Immature natural killer cell (primary cell): ENCODE measurements at places on chromosomes 3 and 15. TPM values are rescaled to one million over a fixed set of nuclear protein-coding genes. Genes with fewer than 3 reads are reported as not detected.
A peak's percentile ranks its signal among the peaks of the same experiment; 100 is the strongest.

ITIH1 gene
- not detected for polyA plus RNA-seq

CD96 gene
- polyA plus RNA-seq = 217 TPM

PIF1 gene
- polyA plus RNA-seq = 2.1 TPM

TIGIT gene
- polyA plus RNA-seq = 58.7 TPM

NR2E3 gene
- not detected for polyA plus RNA-seq

FAM227B gene
- 10.2 TPM for polyA plus RNA-seq

LIPH gene
- polyA plus RNA-seq = 0.45 TPM

MESP2 gene
- polyA plus RNA-seq = not detected

RPUSD3 gene
- polyA plus RNA-seq = 153 TPM

COLQ gene
- polyA plus RNA-seq = 18.8 TPM

GOLGA6L4 gene
- polyA plus RNA-seq = not detected

FRMD4B gene
- polyA plus RNA-seq = 16.1 TPM

FANCD2OS gene
- not detected for polyA plus RNA-seq

GRCh38 chr3:191500892-191501291 lies 39.9 kb downstream of the PYDC2 start:
- H3K4me1 ChIP-seq = no peaks in the 10 kb centered on the region
- DNase-seq = no peak
- H3K27ac ChIP-seq = no peak overlapping the region
- H3K36me3 ChIP-seq = no peaks in the 10 kb centered on the region
- H3K27me3 ChIP-seq = no peaks in the 10 kb centered on the region
- H3K4me3 ChIP-seq = no peak overlapping the region

GRCh38 chr3:124174910-124175874 lies 183.3 kb upstream of the ROPN1 start:
- no peaks in the 10 kb centered on the region for H3K27me3 ChIP-seq
- no peak overlapping the region for H3K27ac ChIP-seq
- H3K4me3 ChIP-seq = no peak overlapping the region
- DNase-seq = no peak
- no peaks in the 10 kb centered on the region for H3K36me3 ChIP-seq
- H3K4me1 ChIP-seq = no peaks in the 10 kb centered on the region

DNA sequence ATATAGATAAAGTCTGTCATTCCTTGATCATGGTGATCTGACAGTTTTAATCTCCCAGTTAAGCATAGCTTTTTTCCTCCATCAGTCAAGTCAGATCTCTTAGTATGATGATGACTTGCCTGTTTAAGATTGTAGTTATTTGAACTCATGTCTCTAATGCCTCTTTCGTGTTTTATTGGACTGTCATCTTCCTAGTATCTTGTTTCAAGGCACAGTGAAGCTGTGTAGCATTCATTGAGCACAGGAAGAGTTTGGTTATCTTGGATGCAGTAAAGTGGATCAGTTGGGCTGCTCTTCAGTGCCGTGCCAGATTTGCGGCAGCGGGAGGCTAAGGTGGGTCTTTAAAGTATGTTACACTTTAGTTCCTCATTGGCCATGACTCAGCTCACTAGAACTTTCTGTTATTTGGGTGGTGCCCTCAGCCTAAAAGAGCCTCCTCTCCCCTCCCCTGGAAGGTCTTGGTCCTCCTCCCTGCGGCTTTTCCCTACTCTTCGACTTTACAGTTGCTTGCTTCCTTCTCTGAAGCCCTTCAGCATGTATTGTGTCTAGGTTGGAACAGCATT lies 45.7 kb upstream of the SKOR1 start:
- H3K4me1 ChIP-seq = peaks cover 27% of the 10 kb centered on the region
- H3K36me3 ChIP-seq = peaks cover 15% of the 10 kb centered on the region
- H3K4me3 ChIP-seq = no peak overlapping the region
- no peak overlapping the region for H3K27ac ChIP-seq

DNA sequence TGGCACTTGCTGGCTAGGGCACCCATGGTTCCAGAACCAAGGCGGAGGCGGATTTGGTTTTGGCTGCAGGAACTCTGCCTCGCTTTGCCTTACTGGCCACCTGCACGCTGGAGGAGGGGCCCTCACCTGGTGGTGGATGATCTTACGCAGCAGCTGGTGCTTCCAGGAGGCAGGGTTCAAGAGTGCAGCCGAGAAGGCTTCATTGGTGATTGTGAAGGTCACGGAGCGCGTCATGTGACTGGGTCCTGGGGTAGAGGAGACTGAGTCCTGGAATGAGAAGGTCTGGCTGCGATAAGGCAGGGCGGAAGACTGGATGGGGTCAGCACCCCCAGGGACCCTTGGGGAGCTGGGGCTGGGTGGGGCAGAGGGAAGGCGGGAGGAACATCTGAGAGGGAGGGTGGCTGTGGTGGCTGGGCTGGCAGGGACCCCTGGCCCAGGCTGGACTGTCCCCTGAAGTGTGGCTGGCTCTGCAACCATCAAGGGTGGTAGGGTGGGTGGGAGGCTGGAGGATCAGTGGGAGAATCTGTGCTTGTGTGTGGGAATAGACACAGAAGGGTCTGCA lies 25.8 kb upstream of the GOLGA6C start:
- no peak overlapping the region for H3K4me3 ChIP-seq
- no peaks in the 10 kb centered on the region for H3K36me3 ChIP-seq
- no peaks in the 10 kb centered on the region for H3K4me1 ChIP-seq

DNA sequence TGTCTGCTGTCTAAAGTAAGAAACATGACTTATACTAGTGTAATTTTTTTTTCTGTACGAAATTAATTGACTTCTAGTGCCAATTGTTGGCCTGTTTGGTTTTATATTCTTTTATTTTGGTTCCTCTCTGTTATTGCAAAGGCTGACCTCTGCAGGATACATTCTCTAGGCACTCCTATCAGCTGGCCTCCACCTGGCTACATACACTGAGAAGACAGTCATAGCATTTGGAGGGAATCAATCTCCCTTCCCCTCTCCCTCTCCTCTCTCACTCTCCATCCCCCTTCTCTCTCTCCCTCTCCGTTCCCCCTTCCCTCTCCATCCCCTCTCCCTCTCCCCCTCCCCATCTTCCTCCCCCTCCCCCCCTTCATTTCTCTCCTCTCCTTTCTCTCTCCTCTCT lies 116.7 kb downstream of the MCTP2 start:
- H3K4me3 ChIP-seq = no peak overlapping the region
- H3K27ac ChIP-seq = no peak overlapping the region
- peaks cover 29% of the 10 kb centered on the region for H3K4me1 ChIP-seq
- H3K36me3 ChIP-seq = peaks cover 28% of the 10 kb centered on the region
- peaks cover 6% of the 10 kb centered on the region for H3K27me3 ChIP-seq
- DNase-seq = no peak

DNA sequence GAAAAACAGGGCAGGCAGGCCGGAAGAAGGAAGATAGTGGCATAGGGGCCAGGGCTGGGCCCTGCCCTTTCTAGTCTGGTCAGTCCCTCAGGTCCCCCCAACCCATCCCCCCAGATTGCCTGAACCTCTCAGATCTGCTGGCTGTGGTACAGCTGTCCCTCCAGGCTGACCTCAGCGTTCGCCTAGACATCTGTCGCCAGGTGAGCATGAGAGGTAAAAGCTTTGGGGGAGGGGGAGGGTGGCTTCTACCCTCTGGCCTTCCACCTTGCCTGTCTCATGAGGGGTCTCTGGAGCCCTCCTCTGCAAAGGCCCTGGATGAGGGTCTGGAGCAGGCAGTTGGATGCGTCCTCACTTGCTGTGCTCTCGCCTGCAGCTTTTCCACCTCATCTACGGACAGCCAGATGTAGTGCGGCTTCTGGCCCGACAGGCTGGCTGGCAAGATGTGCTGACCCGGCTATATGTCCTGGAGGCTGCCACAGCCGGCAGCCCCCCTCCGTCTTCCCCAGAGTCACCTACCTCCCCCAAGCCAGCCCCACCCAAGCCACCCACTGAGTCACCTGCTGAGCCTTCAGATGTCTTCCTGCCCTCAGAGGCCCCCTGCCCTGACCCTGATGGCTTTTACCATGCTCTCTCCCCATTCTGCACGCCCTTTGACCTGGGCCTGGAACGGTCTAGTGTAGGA lies 20.2 kb downstream of the NBEAL2 start:
- H3K4me3 ChIP-seq = no peak overlapping the region
- H3K36me3 ChIP-seq = no peaks in the 10 kb centered on the region
- no peak for DNase-seq
- peak overlapping the region; percentile 68 for H3K27ac ChIP-seq

- H3K4me1 ChIP-seq = no peaks in the 10 kb centered on the region
- no peak overlapping the region for H3K27ac ChIP-seq
- DNase-seq = no peak
- no peak overlapping the region for H3K4me3 ChIP-seq
- H3K27me3 ChIP-seq = no peaks in the 10 kb centered on the region
- H3K36me3 ChIP-seq = no peaks in the 10 kb centered on the region
These were observed 917.7 kb downstream of the MCTP2 start for GRCh38 chr15:95149036-95149435.

GRCh38 chr15:100766243-100767000 lies 113.2 kb upstream of the ALDH1A3 start:
- no peaks in the 10 kb centered on the region for H3K36me3 ChIP-seq
- H3K27ac ChIP-seq = no peak overlapping the region
- no peaks in the 10 kb centered on the region for H3K4me1 ChIP-seq
- H3K27me3 ChIP-seq = peaks cover 5% of the 10 kb centered on the region
- no peak overlapping the region for H3K4me3 ChIP-seq

DNA sequence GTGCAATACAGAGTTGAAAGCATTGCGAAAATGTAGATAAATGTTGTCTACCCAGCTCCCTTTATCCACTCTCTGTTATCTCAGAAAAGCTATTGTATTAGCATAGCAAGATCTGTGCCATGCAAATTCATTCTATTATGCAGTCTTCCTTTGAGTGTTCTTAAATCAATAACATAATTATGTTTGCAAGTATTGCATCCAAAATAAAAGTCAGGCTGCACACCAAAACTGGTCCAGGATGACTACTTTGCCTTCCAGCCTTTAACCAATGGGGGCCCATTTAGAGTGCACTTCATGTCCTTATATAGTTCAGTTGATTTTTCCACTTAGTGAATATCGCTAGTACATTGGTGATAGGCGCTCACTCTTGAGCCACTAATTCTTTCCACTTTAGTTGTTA lies 107.4 kb upstream of the MLF1 start:
- H3K27ac ChIP-seq = no peak overlapping the region
- H3K27me3 ChIP-seq = no peaks in the 10 kb centered on the region
- H3K4me3 ChIP-seq = no peak overlapping the region
- H3K36me3 ChIP-seq = peaks cover 5% of the 10 kb centered on the region

GRCh38 chr3:182730675-182731042 lies 62.6 kb upstream of the ATP11B start:
- peaks cover 10% of the 10 kb centered on the region for H3K27me3 ChIP-seq
- H3K36me3 ChIP-seq = no peaks in the 10 kb centered on the region
- H3K27ac ChIP-seq = no peak overlapping the region
- no peak for DNase-seq
- H3K4me3 ChIP-seq = no peak overlapping the region
- H3K4me1 ChIP-seq = no peaks in the 10 kb centered on the region

DNA sequence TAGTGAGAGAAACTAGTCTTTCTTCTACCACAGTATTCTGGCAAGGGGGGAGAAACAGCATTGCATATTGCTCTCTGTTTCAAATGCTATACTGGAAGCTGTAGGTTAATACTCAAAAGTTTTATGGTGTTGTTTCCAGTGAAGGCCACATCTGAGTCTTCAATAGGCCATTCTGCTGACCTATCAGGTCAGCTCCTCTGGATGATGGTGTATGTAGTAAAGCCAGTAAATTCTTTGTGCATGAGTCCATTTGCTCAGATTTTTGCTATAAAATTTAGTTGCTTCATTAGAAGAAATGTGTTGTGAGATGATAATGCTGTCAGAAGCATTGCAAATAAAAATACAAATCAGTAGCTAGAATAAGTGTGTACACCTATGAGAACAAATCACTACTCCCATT lies 64.9 kb upstream of the RBMS3 start:
- no peaks in the 10 kb centered on the region for H3K4me1 ChIP-seq
- no peak overlapping the region for H3K27ac ChIP-seq
- H3K4me3 ChIP-seq = no peak overlapping the region
- no peaks in the 10 kb centered on the region for H3K36me3 ChIP-seq
- DNase-seq = no peak

DNA sequence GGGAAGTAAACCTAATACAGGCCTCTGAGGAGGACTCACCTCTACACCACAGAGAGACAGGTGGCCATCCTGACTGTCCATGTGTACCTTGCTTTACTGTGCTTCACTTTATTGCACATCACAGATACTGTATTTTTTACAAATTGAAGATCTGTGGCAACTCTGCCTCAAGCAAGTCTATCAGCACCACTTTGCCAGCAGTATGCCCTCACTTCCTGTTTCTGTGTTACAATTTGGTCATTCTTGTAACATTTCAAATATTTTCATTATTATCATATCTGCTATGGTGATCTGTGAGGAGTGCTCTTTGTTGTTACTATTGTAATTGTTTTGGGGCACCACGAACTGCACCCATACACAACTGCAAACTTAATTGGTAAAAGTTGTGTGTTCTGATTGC lies 78.0 kb downstream of the BBX start:
- DNase-seq = no peak
- H3K27me3 ChIP-seq = no peaks in the 10 kb centered on the region
- H3K27ac ChIP-seq = peak overlapping the region; percentile 93
- H3K36me3 ChIP-seq = no peaks in the 10 kb centered on the region
- peaks cover 75% of the 10 kb centered on the region for H3K4me1 ChIP-seq
- H3K4me3 ChIP-seq = peak overlapping the region; percentile 46

DNA sequence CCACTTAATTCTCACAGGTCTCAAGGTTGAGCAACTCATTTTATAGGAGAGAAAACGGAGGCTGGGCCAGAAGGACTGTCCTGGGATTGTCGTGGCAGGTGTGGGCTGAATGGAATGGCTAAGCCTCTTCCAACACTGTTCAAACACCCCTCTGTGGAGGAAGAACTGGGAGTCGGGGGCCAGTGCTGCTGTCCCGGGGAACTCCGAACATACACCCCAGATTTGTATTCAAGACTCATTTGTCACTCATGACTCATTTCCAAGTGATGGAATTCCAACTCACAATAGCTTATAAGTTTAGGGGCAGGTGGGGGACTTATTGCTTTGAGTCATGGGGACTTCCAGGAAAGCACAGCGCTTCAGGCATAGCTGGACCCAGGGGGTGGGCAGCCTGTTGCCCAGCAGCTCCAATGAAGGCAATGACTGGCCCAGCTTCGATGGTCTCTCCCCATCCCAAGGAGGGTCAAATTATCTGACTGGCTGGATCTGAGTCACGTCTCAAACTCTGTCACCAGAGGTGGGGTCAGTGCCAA lies 72.5 kb downstream of the TM2D3 start:
- DNase-seq = no peak
- H3K4me1 ChIP-seq = no peaks in the 10 kb centered on the region
- no peak overlapping the region for H3K27ac ChIP-seq
- H3K4me3 ChIP-seq = no peak overlapping the region
- peaks cover 8% of the 10 kb centered on the region for H3K27me3 ChIP-seq
- H3K36me3 ChIP-seq = no peaks in the 10 kb centered on the region

- H3K27ac ChIP-seq = no peak overlapping the region
- H3K4me3 ChIP-seq = no peak overlapping the region
- H3K4me1 ChIP-seq = peaks cover under 1% of the 10 kb centered on the region
- no peak for DNase-seq
- no peaks in the 10 kb centered on the region for H3K36me3 ChIP-seq
These were observed 136.5 kb downstream of the PLCH1 start for GRCh38 chr3:155608228-155608920.

DNA sequence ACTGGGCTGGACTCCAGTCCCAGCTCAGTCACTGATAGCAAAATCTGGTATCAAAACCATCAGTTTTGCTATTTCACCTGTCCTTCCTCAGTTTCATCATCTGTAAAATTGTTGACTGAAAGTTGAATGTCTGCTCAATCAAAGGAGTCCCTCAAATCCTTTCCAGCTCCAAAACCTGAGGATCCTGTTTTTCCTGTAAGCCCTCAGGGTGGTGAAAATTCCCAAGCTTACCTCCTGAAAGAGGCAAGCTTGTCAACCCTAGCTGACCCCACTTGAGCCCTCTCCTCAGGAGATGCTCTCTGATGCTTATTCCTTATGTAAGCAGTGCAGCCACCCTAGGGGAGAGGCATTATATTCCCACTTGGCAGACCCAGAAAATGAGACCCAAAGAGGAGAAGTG lies 82.6 kb downstream of the HMG20A start:
- H3K4me1 ChIP-seq = no peaks in the 10 kb centered on the region
- no peak for DNase-seq
- peaks cover 5% of the 10 kb centered on the region for H3K27me3 ChIP-seq
- H3K4me3 ChIP-seq = no peak overlapping the region
- H3K36me3 ChIP-seq = peaks cover 19% of the 10 kb centered on the region
